HTR-8/SVneo (cell line): ENCODE measurements at places on chromosomes 3 and 15.
A peak's percentile ranks its signal among the peaks of the same experiment; 100 is the strongest.

- DNase-seq = no peak
These were observed 102.0 kb upstream of the PRICKLE2 start for GRCh38 chr3:64327100-64327804.

DNA sequence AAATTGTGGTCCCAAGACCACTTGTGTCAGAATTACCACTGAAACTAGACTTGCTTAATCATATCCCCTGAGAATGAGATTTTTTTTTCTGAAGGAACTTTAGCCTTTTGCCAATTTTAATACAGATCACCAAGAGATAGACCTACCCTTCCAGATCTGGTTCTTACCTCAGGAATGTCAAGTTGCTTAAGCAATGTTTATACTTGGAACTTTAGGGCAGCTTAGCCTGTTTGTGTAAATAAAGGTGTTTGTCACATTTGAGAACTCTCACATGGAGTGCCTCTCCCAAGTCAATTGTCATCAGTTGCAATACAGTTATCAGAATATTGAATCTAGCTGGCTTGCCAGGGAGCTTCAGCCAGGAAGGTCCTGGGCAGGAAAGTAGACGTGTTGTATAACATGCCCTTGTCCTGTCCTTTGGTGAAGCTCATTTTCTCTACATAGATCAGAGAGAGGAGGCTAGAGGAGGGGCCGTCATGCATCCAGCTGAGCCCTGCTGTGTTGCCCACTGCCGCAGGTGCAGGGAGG, 3.9 kb downstream of the GPD1L start:
- no peak for DNase-seq

DNA sequence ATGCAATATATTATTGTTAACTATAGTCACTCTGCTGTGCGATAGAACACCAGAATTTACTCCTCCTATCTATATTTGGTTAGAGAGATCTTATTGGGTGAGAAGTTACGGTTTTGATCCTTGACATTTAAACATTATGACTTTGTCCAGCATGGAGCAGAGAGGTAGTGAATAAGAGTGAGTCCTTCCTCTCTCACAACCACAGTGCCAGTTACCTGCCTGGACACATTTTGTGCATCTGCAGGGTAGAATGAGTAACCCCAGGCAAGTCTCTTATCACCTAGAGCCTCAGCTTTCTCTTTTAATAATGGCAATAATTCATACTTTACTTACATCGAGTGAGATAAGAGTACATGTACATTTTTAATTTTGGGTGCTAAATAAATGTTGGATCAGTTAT, 24.1 kb downstream of the KAT2B start:
- DNase-seq = no peak

- no peak for DNase-seq
These were observed 302.6 kb downstream of the POLQ start for GRCh38 chr3:121243208-121243607.

- no peak for DNase-seq
These were observed 1.5 kb upstream of the CACNA2D3 start for GRCh38 chr3:54120657-54121413.

- DNase-seq = no peak
These were observed 230.8 kb downstream of the CGGBP1 start for GRCh38 chr3:87828046-87828445.

GRCh38 chr15:34610354-34610753, 26.9 kb upstream of the GOLGA8B start:
- DNase-seq = no peak

GRCh38 chr3:48656061-48656840, 6.4 kb downstream of the CELSR3 start:
- no peak for DNase-seq

- no peak for DNase-seq
These were observed 41.4 kb downstream of the ROBO2 start for GRCh38 chr3:77081240-77081661.

DNA sequence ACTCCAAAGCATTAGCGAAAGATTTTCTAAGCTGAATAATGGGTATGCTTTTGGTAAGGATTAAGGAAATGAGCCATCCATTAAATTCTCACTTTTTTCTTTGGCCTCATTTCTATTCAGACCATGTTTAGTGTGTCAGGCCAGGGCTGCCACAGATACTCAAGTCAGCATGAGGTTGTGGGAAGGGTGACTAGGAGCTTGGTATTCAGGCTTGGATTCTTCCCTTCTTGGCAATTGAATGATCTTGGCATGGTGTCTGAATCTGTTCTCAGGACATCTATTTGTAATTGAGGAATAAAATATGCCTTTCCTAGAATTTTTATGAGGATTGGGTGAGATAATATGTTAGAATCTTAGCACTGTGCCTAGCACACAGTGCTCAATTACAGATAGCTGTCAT, 11.2 kb downstream of the CCNB2 start:
- DNase-seq = no peak

DNA sequence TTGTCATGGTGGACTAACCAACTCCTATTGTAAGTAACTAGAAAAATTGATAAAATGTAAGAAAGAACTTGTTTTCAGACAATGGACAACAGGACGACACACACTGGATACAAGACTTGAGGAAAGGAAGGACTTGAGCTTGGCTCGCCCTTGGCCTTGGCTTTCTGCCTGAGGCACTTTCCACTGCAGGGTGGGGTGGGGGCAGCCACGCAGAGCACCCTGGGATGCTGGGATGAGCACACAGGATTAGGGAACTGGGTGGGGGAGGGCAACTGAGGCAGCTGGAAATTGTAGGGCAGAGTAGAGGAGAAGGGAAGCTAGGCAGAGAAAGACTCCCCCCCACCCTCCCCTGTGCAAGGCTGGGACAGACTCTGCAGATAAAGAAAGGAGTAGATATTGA, 25.5 kb upstream of the HHATL start:
- no peak for DNase-seq

DNA sequence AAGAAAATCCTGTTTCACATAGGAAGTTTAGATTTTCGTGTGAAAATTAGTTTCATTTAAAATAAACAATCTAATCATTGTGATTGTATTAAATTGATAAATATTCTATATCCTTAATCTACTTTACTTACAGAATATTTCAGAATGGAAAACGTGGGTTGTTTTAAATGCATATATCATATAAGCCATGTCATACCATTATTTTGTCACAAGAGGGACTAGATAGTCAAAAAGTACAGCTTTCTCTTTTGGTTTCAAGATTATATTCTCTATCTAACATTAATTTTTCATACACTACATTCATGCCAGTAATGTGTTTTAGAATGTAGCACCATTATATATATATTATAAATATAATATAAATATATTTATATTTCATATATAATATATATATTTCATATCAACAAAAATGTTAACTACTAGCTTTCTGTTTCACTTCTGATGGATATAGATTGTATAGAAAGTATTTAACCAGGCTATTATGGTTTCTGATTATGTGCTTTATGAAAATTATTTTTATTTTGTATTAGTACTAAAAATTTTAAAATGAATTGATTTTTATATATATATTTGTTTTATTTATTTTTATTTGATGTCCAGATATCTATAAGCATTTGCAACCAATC, 45.3 kb downstream of the OSTN start:
- peak; percentile 21 for DNase-seq

DNA sequence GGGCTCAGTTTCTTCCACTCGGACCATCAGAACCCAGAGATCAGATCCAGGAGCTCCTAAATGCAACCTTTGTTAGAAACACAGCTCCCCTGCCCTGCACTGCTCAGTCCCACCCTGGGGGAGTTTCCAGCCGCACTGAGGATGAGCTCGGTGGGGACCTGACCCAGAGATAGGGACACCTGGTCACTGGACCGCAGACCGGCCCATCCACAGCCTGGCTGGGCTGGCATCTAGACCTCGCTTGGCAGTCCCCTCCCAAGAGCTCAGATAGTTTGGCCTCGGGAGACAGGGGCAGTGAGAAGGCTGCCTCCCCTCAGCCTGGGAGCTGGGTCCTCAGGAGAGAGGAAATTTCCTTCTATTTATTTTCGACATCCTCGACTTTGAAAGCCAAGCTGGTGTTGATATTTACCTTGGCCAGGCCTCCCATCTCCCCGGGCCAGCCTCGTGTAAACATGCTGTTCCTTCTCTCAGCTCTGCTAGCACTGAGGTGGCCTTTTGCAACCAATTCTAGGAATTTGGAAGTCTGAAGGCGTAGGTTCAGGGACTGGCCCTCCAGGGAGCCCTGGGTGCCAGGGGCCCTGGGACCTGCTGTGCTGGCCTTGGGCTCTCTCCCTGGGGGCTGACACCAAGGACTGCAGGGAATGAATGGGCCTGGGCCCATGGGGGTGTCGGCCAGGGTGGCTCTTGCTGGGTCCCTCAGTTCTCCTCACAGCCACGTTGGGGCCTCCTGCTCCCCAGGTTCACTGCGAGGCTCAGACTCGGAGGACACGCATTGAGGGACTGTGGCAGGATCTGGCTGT, 90.1 kb downstream of the VGLL4 start:
- no peak for DNase-seq

DNA sequence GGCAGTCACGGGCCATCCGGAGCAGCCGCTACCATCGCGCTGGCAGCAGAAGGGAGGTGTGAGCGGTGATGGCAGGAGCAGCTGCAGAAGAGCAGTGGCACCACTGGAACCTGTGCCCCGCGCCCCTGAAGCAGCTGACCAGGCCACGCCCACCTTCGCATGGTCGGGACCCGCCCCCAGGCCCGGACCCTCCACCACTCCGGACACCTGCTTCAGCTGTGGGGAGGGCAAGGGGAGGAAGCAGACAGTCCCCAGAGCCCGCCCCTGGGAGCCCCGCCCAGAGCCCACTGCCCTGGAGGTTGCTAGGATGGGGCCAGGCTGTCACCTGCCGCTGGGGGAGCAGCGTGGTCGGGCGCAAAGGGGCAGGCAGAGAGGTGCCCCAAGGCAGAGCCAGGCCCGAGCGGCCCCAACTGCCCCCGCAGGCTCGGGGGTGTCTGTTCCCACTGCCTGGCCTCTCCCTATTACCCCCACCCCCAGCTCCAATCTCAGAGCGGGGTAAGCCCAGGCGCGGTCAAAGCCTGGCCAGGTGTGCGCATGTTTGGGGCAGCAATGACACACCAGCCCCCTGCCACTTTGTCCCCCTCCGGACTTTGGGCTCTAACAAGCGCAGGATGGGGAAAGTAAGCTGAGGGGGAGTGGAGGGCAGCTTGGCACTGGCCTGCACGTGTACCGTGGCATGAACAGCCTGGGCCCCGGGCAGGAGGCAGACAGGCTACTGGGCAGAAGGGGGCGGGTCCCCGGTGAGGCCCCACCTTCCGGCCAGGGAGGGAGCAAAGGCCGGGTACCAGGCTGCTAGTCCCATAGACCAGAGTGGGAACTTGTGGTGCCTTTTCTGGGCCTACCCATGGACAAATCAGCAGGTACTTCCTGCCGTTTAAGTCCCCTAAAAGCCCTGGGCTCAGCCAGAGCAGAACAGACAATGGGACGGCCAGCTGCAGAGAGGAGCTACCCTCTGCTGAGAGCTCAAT, 8.7 kb downstream of the SPCS1 start:
- no peak for DNase-seq

GRCh38 chr15:43376017-43376705, 5.3 kb downstream of the TUBGCP4 start:
- DNase-seq = peak; percentile 20

DNA sequence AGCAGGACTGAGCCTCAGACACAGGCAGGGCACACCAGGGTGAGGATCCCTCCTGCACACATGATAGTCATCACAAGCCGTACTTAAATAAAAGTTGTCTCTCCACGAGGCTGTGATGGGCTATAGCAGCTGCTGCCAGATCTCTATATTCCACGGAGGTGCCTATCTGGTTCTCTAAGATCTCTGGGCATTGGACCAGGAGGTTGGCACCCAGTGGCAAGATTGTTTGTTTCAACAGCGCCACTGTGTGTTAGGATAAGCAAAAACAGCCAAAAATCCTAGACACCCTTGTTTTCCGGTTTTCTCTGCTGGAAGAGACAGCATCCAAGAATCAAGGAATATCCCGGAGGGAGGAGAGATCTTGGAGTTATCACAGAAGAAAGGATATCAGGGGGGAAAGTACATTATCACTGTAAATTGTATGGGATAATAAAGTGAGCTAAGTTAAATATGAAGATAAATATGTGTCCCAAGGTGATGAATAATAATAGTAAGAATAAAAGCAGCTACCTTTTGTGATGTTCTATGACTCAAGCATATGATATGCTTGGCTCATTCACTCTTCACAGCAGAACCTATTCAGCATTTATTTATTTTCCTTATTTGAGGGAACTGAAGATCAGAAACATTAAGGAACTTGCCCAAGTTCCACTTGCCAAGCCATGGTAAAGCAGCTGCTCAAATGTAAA, 90.6 kb upstream of the AKAP13 start:
- DNase-seq = peak; percentile 67

GRCh38 chr3:123137001-123137400, 64.7 kb upstream of the SEC22A start:
- no peak for DNase-seq

GRCh38 chr15:91950631-91951329, 97.3 kb downstream of the SLCO3A1 start:
- DNase-seq = no peak

DNA sequence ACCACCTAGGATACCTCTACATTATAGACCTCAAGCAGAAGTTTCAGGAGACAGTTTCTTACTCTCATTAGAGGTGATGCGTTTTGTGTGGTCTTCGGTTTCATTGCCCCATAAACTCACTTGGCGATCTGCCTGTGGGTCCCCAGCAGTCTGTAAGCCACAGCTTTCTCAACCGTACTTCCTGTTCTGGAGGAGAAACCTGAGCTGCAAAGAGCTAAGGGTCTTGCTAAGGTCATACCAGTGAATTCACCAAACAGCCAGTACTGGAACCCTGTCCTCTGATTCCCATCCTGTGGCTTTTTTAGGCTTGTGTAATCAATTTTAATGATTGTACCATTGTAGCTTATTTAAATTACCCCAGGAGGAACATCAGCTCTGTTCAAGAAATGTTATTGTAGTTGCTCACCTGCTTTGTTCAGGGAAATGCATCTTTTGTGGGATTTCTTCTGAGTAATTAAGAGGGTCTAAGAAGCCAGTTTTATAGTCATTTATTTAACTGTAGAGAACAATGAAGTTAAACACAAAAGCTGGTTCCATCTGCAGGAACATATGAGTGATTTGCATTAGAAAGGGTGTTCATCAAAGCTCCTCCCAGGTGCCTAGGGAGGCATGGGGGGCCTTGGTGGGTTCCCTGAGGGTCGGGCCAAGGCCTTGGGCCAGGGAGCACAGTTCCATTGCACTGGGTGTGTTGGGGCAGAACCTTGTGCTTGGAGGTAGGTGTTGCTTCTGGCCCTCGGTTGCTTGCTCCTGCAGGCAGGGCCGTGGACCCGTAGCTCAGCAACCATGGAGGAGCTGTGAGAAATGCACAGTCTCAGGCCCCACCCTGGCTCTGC, 69.6 kb downstream of the APBA2 start:
- DNase-seq = peak; percentile 65

- DNase-seq = no peak
These were observed 125.8 kb downstream of the SSR3 start for GRCh38 chr3:156429125-156429524.

DNA sequence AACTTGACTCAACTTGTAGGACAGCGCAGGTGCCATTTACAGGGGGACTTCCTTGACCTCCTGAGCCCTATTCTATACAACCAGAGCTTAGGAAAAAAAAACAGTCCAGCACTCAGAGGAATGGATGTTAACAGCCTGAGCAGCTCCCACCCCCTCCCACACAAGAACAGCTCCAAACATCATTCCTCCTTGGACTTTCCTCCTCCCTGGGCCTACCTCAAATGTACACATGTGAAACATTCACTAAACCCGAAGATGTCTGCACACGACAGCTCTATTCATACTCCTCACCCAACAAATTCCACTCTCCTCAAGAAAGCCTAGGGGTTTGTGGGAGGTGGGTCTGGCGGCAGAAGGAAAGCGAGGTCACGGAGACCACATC, 503 bp upstream of the ATRIP start:
- DNase-seq = no peak
